Karpas-422 (cell line): ENCODE measurements at places on chromosomes 5 and 9.

DNA sequence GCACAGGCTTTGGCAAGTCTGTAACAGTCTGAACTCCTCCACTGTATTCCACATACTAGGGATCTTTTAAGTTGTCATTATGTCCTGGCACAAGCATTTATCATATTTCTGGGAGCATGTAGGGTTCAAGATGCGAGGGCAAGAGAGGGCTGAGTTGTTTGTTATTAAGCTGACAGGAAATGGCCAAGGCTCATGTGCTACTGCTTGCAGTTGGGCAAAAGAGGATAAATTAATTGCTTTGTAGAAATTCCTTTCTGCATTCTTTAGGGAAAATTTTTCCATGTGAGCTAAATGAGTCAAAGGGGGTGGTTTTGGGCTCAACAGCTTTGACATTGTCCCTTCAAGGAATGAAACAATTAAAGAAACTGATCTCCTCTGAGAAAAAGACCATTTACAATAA lies 35.4 kb downstream of the DOCK8 start:
- no peak for DNase-seq

GRCh38 chr5:98975223-98975622 lies 46.4 kb upstream of the CHD1 start:
- DNase-seq, result no peak

- DNase-seq, result no peak
These were observed 14.9 kb upstream of the CTXN3 start for GRCh38 chr5:127634007-127634406.

DNA sequence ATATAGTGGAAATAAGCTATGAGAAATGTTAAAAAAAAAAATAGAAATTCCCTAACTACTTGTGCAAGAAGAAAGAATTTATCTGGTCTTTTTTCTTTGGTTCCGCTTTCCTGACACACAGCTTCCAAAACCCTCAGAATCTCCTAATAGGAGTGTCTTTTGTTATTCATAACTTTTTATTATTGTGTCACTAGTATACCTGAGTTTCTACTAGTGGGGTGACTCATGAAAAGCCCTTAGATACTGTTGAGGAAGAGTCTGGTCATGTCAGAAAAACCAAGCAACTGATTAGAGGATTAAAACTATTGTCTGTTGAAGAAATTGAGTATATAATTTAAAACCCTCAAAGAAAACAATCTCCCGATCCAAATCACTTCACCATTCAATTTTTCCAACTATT lies 152.8 kb upstream of the IFNE start:
- DNase-seq, result no peak

- no peak for DNase-seq
These were observed 54.0 kb upstream of the SLIT3 start for GRCh38 chr5:169354921-169355320.

- DNase-seq, result no peak
These were observed 1455.1 kb upstream of the CDH9 start for GRCh38 chr5:28493456-28493855.

DNA sequence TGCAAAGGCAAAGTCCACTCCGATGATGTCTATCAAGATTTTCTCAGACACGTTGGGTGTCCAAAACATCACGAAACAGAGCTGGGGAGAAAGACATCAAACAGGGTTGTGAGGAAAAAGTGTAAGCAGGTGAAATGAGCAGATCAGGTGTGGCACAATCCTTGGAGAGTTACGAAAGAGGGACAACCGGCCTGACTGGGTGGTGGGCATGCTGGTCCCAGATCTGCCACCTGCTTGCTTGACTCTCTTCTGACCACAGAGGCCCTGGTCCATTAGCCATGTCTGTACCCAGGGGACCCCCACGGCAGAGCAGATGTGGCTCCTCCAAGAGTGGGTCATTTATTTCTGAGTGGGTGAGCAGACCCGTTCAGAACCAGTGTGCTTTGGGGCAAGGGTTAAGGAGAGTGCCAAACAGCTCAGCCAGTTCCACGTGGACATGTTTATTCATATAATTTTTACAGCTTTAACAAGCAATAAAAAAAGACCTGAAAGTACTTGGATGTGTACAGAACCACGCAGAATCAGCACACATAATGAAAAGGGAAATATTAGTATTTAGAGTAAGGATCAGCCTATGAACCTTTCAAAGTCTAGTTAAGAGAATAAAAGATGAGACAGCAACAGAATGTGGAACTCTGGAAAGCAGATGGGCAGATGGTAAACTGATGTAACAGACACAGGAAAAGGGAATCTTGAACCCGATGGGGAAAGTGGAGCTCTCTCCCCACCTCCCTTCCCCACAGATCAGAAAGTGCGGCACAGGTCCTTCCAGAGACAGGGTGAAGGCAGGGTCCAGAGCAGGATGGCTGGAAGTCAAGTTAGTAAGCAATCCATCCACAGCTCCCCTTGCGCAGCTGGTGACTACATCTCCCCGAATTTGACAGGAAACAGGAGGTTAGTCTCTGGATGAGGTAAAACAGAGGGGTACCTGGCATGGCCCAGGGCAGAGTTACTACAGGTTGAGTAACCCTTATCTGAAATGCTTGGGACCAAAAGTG lies 52.5 kb downstream of the OTULIN start:
- DNase-seq, result no peak

DNA sequence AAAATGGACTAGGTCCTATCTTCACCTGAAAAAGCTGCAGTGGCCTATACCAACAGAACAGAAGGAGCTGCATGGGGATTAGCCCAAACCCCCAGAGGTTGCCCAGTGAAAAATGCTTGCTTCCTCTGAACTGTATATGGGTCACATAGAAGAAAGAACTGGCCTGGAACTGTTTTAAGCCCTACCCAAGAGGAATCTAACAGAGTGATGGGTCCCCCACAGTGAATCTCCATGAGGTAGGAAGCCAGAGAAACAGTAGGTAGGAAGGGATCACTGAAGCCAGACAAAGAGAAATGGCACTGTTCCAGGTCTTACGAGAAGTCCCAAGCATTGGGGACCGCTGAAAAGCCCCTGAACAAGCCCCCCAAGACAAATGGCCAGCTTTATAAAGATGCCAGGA lies 28.8 kb upstream of the TRIM32 start:
- no peak for DNase-seq

- no peak for DNase-seq
These were observed 53.7 kb upstream of the CTNNA1 start for GRCh38 chr5:138699482-138699881.

GRCh38 chr5:12659686-12660085 lies 755.4 kb upstream of the CTNND2 start:
- DNase-seq, result no peak

GRCh38 chr9:93254806-93255493 lies 71.0 kb downstream of the WNK2 start:
- DNase-seq, result no peak

DNA sequence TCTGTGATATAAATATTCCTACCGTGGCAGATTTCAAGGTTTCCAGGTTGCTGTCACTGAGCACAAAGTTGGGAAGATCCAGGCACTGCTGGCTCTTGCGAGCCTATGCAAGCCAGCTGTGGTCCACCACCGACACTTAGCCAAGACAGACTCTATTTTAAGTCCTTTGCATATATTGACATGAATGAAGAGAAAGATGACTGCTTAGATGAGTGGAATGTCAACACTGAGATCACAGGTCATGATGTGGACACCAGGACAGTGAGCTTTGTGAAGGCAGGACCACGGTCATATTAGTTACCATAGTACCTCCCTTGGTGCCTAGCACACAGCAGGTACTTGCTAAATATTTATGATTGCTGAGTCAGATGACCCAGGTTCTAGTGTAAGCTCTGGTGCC lies 217.0 kb downstream of the PAPPA start:
- DNase-seq, result no peak

DNA sequence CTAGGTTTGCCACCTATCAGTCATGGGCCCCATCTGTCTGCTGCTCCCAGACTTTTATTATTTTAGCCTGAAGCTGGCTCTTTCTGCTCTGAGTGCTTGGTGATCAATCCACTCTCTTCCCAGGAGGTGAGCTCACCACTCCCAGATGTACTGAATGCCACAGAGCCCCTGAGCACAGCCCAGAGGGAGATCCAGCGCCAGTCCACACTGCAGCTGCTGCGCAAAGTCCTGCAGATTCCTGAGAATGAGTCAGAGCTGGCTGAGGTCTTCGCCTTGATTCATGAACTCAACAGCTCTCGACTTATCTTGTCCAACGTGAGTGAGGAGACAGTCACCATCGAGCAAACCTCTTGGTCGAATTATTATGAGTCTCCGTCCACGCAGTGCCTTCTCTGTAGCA lies 36.0 kb downstream of the HMGXB3 start:
- DNase-seq, result no peak

GRCh38 chr5:174459832-174460448 lies 264.4 kb upstream of the MSX2 start:
- DNase-seq, result no peak

GRCh38 chr5:168843277-168844015 lies 264.3 kb upstream of the PANK3 start:
- DNase-seq, result no peak

DNA sequence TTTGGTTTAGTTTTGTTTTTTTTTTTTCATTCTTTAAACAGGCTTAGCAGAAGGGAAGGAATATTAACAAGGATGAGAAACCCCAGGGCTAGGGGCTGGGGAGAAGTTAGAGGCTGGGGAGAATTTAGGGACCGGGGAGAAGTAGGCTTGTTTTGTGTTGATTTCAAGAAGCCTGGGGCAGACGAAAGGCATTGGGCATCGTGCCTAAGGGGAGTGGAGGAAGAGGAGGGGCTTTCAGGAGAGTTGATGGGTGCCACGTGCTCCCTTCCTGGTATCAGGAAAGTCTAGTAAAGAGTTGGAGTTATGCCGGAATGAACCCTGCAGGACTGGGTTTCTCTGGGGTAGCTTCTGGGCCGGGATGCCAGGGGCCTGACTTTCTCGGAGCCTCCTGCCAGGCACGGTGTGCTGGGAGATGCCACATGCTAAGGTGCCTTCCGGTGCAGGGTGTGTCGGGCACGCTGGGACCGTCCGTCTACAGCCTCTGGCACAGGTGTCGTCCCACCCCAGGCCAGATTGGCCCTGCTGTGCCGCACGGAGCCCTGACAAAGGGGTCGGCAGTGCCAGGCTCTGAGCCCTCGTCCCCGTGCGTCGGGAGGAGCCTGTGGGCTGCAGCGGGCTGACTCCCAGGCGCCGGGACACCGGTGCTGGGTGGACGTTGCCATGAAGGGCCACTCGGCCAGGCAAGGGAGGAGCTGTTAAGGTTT lies 159.9 kb downstream of the OLFM1 start:
- DNase-seq, result no peak

DNA sequence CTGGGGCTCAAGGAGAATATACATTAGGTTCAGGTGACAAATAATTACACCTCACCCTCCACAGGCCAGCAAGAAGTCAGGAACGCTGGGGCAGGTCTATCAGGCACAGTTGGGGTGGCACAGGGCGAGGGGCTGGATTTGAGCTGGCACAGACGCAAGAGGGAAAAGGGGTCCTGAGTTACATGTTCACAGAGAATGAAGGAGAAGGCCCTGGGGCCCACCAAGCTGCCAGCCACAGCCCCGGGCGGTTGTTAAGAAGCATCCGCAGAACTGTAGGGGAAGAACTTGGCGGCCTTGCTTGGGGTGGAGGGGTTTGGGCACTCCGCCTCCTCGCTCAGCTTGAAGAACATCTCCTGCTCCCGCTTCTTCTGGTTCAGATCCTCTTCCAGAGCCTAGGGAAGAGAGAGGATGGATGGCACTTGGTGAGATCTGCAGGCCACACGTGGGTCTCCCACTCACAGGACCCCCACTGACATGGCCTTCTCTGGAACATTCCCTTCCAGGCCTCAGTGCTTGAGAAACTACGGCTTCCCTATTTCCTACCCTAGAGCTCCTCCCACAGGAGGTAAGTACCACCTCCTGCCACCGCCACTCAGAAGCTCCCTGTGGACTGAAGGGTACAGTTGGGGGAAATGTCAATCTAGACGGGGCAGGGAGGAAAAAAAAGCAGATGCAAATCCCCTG lies 38.3 kb upstream of the FBXW11 start:
- DNase-seq, result peak; percentile 65

GRCh38 chr5:170363671-170364070 lies 25.5 kb downstream of the KCNMB1 start:
- no peak for DNase-seq

DNA sequence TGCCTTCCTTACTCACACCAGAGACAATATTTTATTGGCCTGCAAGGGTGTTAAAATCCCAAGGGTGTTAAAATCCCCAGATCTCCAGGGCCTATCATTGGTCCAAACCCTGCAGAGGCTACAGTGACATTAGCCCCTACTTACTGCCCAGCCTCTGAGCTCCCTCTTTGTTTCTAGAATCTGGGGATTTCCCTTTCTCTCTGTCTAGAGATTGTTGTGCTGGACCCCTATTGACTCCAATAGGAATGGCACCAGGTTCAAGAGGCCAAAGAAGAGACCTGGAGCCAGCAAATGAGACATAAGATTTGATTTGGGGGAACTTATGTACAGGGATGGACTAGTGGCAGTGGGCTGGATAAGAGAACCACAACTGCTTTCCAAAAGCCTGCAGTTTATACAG lies 53.3 kb upstream of the ZBED3 start:
- DNase-seq, result no peak

DNA sequence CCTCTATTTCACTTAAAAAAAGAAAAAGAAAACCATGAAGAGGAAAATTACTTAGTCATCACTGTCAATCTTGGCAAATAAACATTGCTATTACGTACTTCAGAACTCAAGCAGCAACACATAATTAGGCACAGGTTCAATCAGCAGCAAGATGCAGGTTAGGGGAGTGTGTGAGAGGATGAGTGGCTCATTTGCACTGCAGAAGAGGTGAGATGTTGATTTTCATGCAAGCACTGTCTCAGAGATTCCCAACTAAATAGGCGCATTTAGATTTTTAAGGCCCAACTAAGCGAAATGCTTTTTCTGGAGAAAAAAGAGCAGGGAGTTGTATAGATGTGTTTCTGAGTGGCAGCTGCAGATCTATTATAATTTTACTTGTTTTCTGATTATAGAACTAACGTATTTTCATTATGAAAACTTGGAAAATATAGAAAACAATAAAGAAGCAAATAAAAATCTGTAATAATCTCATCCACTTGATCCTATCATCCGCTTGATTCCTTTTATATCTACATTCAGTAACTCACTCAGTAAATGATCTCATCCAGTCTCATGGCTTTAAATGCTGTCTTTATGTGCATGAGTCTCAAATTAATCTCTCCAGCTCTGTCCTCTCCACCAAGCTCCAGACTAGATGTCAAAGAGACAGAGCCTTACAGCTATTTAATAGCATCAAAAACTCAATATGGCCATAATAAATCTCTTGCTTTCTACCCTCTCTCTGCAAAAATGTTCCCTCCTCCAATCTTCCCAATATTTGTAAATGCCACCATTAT lies 162.5 kb downstream of the ZNF462 start:
- DNase-seq, result no peak

GRCh38 chr9:10112798-10113197 lies 500.0 kb downstream of the PTPRD start:
- DNase-seq, result no peak

GRCh38 chr9:16753256-16753655 lies 117.2 kb downstream of the BNC2 start:
- DNase-seq, result no peak

DNA sequence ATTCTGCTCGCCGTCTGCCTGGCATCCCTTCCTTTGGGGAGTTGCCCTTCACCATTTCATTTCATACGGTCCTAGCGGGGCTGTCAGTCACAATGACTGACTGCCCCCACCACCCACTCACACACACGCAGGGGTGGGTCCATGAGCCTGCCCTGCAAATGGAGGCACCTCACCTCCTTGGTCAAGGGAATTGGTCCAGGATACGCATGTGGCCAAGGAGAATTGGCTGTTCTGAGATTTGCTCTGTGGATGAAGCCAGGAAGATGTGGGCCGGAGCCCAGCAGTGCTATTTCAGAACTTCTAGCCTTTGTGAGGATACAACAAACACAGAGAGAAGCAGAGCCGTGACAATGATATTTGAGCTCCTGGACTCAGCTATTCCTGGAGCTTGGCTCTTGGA lies 17.0 kb downstream of the C1QTNF2 start:
- no peak for DNase-seq

GRCh38 chr9:106420511-106420944 lies 442.4 kb upstream of the ZNF462 start:
- DNase-seq, result no peak
